ENCODE measurements at places on chromosomes 2 and 18.

DNA sequence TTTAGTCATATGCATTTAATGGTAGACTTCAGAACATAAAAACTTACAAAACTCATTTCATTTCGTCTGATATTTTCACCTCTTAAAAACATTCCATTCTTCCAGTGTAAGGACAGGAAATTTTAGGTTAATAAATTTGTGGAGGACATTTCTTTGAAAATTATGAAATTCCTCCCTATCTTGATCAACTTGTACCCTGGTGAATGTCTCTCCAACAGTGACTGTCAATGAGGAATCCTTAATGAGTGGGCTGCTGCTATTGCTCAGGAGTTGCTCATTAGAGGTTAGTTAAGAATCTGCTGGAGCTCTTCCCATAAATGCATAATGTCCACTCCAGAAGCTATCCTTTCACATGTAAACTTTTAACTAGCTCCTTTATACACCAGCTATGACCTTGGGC, 69.1 kb downstream of the LRP1B start:
- DNase-seq, result no peak

- DNase-seq, result no peak
Measured at GRCh38 chr2:147223553-147224060, 621.2 kb upstream of the ACVR2A start.

DNA sequence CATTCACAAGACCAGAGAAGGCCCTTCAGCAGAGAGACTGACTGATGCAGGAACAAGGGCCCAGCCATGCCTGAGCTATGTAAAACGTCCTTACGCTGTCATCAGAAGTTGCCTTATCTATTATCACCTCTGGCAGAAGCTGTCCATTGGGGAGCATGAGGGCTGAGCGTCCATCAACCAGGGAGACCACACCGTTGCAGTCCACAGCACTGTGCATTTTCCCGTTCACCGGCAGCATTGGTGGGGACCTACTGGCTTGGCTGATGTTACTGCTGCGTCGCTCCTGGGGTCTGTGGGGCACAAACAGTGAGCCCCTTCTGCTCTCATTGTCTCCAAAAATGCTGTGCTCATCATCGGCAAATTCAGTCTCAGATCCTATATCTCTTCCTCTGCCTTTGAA, 91.4 kb downstream of the SCN9A start:
- DNase-seq, result no peak

DNA sequence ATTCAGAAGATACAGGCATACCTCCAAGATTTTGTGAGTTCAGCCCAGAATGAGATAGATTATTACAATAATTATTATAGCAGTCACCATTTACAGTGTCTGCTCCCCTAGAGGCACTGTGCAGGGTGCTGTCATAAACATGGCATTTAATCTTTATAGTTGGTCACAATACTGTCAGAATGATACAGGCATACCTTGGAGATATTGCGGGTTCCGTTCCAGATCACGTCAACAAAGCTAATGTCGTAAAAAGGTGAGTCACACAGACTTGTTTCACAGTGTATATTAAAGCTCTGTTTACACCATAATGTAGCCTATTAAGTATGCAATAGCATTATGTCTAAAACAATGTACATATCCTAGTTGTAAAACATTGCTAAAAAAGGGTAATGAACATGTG, 45.6 kb downstream of the ZRANB3 start:
- no peak for DNase-seq

DNA sequence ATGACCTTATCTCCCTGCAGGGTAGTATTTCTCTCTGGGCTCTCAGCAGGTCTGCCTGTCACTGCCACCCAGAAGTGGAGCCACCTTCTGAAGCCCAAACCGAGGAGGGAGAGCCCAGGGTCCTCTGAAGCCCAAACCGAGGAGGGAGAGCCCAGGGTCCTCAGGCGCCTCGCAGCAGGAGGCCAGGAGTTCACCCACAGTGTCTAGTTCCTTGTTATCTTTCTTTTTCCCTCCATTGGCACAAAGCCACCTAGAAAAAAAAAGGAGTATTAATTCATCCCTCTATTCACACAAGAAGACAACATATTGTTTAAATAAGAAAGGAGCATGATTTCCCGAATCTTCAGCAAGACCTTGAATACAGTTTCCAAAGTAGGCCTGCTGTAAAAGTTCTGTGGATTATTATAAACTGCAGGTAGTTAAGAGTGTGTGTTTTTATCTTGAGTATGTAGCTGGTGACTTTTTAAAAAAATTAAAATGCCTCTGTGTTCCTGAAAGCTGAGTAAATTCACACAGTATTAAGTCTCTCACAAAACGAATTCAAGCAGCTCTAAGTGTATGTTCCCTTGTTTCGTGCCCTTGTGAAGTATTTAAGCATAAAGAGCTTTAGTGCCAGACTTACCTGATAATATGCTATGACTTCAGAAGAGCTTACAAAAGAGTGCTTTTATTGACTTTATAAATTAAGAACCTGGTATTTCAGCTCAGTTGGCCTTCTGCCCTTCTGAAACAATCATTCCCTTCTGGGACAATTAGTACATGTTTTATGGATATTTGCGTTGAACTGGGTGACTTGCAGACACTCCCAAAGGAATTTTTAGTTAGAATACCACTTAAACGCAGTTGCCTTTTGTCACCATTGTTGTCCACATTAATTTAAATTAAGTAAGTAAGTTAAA, 11.7 kb upstream of the GRHL1 start:
- DNase-seq, result no peak

DNA sequence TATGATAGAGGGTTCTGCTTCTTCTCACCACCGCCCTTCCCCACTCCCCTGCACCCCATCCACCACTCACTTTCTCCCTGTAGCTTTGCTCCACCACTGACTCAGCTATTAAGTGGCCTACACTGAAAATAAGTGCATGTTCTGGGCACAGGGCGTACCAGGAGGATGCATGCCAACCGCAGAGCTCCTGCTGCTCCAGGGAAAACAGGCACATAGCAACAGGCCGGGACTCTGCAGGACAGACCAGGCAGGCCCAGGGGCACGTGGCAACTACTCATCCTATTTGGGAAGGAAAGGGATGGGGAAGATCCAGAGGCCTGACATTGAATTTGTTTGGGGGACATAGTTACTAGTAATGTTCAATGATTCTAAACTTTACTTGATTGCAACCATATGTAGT, 28.4 kb downstream of the ARL4C start:
- no peak for DNase-seq

DNA sequence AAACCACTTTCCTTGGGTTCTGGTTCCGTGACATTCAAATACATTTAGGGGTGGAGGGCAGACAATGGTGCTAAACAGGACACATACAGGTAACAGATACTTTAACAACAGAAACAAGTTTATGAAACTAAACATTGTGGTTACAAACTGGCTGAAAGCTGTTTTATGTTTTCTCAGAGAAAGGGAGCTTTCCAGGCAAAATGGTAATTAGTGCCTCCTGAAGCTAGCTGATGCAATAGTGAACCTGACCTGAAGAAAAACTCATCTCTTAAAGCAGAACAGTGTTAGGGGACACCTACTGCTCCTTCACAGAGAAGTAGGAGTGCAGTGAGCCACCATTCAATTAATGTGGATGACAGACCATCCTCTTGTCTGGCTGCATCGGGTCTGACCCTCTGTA, 138.9 kb downstream of the CCDC148 start:
- DNase-seq, result no peak

- no peak for DNase-seq
Measured at GRCh38 chr2:48915227-48915626, 159.7 kb upstream of the LHCGR start.

GRCh38 chr18:23778828-23779227, 89.6 kb downstream of the LAMA3 start:
- DNase-seq, result no peak
